NCI-H69 (cell line): ENCODE measurements at places on chromosomes 4 and X.

DNA sequence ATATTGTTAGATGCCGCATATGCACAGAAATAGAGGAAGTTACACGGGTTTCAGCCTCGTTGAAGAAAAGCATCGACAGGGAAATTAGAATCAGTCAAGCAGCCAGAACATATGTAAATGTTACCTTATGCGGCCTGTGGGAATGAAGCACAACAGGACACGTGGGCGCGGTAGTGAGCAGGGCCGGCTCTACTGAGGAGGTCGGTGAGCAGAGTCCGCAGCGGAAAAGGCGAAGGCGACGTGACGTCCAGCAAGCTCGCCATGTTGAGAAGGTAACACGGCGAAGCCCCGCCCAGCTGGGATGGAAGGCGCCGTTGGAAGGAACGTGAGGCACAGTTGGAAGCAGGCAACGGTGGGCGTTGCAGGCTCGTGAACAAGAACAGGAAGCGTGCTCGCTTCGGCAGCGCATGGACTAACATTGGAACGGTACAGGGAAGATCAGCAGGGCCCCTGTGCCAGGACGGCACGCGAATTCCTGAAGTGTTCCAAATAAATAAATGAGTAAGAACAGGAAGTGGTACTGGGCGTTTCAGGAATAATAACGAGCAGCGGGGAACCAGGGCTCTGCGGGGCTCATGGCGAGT lies 54.6 kb downstream of the MTNR1A start:
- DNase-seq: peak; percentile 78

- no peak for DNase-seq
These were observed 355.1 kb downstream of the TLL1 start for GRCh38 chr4:166228112-166228511.

DNA sequence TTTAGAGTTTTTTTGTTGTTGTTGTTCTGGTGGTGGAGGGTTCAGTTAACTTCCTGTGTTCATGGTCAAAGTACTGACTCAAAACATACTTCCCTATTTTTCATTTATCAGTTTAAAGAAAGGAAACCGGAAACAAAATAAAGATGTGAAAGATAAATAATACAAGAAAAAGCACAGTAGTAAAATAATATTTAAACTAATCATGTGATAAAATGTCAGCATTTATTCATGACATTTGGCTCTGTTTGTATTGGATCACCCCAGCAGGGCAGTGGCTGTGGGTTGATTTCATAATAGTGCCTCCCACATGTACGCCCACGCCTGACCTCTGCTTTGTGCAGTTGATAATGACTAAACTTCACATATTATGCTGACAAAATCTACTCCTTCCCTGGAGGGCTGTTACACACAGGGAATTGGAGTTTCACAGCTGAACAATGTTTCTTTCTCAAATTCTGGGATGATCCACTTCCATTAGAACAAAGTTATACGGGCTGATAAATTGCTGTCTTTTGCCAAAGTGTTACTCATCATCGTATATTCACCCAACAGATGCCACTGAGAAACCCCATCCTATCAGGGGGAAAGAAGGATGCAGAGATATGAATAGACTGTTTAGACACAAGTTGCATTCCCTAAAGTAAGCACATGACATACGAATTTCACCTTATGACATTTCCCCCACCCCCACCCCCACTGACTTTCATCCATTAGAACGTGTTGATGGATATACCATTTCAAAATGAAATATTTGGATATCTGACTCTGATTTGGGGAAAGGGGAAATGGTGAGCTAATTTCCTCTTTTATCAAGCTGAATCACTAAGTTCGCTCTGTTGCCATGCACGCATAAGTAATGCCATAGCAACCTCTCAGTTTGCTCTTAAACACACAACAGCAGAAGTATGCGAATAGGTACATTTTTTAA lies 48.3 kb downstream of the AMELX start:
- peak; percentile 68 for DNase-seq

GRCh38 chr4:141654098-141654497 lies 17.7 kb downstream of the IL15 start:
- peak; percentile 53 for DNase-seq

DNA sequence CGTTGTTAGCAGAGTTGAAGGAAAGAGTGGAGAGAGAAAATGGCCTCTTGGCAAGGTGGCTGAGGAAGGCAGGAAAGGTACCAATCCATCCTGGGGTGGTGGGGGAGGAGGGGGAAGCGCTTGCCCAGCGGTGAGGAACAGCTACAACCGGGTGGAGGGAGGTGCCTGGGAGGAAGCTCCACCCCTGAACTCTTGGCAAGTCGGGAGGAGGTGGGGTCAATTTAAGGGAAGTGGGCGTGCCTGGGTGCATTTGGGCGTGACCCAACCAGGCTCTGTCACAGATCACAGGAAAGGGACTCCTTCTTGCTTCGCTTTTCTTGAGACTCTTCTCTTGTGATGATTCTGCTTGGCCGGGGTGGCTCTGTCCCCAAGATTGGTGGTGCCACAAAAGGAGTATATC lies 41.7 kb downstream of the BCORL1 start:
- DNase-seq: peak; percentile 54

DNA sequence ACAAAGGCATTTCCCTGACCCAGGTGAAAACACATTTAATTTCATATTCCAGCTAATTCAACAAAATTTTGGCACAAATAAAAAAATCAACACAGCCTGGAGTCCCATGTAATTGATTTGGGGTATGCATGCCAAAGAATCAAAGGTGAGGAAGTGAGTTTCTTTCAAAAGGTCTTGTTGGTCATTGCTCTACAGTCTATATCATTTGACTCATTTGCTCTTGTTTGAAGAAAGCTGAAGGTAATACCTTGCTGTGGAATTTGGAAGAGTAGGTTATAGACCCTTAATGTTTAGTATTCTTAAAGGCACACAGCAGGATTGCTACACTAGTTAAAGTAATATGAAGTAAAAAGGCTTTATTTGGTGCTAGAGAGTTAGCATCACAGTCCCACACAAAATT lies 25.4 kb downstream of the COL4A6 start:
- DNase-seq: peak; percentile 4

DNA sequence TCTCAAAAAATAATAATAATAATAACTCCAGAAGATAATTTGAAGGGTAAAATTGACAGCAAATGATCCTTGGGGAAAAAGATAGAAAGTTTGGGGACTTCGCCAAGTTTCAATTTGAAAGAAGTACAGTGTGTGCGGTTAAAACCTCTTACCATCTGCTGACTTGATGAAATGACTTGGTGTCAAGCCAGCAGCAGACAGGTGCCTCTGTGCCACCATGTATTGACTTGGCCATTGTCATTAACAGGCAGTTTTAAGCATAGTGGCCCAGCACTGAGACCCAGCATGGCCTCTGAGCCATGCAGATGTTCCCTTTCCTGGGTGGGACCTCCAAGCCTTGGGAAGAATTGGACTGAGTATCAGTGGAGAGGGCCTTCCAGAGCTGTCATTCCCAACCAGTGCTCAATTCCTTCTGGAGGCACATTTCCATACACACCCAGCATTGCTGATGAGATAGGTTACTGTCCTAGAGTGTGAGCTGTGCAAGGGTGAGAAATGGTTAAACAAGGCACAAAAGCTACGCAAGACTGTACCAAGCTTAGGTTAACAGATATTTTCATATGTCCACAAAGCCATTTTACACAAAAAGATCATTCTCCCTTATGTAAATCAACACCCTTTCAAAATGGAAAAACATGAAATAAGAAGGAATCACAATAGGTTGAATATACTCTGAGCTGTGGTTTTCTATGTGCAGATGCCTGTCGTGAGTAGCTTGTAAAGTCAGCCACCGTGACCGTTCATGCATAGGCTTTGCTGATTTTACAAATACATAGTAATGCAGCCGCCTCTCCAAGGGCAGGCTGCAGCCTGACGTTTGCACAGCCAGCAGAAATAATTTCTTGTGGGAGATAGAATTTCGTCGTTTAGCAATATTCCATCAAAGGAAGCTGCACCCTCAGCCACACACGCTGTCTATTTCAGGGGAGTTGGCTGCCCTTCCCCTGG lies 59.4 kb upstream of the FBXW7 start:
- peak; percentile 52 for DNase-seq

DNA sequence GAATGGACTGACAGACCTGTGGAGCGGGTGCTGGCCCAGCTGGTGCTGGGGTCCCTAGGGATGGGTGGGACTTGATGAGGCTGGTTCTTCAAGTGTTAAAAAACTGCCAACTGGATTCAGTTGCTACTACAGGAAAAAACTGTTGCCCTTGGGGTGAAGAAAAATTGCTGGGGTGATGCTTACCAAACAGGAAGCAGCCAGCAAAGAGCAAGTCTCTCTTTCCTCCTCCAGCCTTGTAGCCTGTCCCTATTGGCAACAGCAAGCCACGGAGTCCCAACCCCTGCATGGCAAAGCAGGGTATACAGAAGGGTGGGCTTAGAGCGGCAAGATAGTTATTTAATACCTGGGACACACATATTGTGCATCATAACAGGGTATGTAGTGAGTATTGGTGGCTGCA lies 60.1 kb upstream of the ATP8A1 start:
- no peak for DNase-seq

GRCh38 chrX:74370487-74370886 lies 50.8 kb upstream of the SLC16A2 start:
- DNase-seq: no peak

DNA sequence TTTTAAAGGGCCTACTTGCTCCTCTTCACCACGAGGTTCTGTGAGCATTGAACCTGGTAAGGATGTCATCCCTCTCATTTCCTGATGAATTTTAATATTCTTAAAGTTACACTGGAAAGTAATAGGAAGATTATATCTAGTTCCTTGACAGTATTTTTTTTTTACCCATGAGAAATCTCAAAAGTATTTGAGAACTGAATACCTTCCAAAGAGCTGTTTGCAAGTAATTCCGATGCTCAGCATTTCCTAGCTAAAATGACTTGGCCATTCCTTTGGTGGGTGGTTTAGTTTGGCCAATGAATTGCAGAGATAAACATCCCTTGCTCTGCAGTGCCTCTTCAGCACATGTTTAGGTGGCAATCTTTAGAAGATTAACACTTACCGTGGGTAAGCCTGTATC lies 110.2 kb upstream of the WDR1 start:
- DNase-seq: no peak

GRCh38 chr4:154086247-154086646 lies 297.4 kb upstream of the SFRP2 start:
- no peak for DNase-seq

GRCh38 chr4:73663576-73663975 lies 43.3 kb upstream of the RASSF6 start:
- DNase-seq: no peak

DNA sequence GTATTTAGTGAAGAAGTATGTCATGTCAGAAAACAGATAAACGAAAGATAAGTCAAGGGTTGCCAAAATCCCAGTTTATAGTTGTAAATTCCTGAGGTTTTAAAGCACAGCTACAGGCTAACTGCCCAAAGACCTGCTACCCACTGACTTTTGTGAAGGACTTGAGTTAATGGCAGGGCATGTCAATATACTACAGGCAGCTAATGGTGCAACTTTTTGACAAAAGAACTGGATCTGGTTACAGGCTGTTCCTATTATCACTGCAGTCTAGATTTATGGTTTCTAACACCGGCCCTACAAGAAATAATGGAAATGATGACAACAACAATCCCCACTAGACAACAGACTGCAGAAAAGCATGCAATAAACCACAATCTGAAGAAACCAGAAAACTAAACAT lies 6.4 kb downstream of the SCML2 start:
- DNase-seq: peak; percentile 64

DNA sequence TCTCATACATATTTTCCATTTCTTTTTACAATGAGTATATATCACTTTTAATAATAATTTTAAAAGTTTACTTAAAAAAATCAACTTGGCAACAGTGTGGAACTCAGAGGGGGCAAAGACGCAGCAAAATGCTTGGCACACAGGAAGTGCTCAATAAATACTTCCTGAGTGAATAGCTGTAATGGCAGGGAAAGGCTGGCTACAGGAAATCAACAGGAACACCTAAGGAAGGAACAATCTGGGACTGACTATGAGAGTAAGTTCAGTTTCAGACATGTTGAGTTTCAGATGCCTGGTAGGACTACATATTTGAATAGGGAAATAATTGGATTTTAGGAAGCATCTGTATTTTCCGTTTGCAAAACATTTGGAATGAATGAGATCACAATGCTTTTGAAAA lies 137.6 kb downstream of the SCLT1 start:
- peak; percentile 0 for DNase-seq

DNA sequence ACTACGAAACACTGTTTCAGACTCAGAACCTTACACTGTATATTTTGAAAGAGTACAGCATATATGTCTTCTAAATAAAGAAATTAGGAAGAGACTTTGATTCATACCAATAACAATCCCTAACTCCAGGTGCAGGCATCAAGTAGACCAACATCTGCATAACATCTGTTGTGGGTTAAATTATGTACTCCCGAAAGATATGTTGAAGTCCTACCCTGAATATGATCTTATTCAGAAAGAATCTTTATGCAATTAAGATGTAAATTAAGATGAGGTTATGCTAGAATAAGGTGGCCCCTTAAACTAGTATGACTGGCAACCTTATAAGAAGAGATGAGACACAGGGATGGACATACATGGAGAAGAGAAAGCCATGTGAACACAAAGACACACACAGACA lies 117.9 kb downstream of the INPP4B start:
- no peak for DNase-seq

DNA sequence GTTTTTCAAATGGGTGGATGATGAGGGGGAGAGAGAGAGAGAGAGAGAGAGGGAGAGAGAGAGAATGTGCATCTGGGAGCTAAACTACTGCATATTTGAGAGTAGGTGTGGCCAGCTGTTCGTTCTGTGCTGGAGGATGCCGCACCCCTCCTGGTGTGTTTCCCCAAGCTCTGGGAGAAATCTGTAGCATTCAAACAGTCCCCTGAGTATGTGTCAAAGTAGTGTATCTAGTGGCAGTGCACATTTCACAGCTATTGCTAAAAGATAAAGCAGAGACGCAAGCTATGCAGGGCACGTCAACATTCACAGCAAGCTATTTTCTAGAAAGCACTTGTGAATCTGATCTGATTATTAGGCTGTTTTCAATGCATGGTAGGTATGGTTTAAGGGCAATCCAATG lies 83.5 kb upstream of the LIMCH1 start:
- no peak for DNase-seq

GRCh38 chr4:87516683-87517082 lies 12.5 kb downstream of the SPARCL1 start:
- DNase-seq: no peak
